ENCODE measurements at places on chromosomes 7 and 10.

DNA sequence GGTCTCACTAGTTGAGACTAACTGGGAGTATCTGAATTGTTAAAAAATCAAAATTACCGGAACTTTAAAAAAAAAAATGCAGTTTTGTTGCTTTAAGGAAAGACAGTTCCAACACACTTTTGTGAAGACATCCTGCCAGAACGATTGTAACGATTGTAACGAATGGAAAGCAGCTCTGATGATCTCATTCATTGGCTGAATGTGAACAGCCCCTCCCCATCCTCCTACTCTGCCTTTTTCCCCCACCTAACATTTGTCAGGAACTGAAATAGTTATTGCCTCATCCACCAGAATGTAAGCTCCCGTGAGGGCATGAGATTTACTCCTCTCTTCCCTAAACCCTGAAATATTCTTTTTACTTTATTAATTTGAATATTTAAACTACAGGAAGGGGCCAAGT is 23.1 kb upstream of the ZC3HAV1L start:
- DNase-seq: no peak

DNA sequence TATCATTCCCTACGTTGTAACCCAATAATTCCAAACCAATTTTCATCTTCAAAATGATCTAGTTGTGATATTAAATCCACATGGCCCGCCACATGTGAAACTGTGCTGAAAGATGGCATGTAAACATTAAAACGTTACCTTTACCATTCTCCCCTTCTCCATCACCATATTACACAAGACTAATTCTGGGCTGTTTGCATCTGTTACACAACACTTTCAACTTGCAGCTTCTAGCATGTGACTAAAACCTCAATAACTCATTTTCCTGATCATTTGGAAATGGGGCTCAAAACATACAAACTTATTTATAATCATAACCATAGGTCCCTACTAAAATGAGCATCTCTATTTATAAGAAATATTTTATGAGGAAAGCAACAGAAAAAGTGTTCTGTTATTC is 4.7 kb downstream of the MTERF1 start:
- no peak for DNase-seq

DNA sequence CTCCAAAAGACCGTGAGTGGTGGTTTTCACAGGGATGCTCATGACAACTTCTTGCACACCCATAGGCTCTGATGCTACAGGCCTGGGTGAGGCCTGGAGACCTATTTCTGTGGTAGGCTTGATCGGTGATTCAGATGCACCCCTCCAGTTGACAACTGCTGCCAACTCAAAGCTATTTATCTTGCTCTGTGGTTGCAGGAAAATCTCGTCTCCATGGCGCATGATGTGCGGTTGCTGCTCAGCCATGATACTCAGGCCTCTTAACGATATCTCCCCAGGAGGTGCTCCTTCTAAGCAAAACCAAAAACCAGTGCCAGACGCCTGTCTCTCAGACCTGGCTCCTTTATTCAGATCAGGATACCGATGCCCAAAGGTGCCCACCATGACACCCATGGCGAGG is 31.4 kb downstream of the C10orf90 start:
- DNase-seq: no peak

GRCh38 chr10:2748287-2748686 is 319.1 kb upstream of the PFKP start:
- DNase-seq: no peak

GRCh38 chr10:21194510-21194993 is 297.4 kb upstream of the NEBL start:
- no peak for DNase-seq

- DNase-seq: no peak
Observed at GRCh38 chr10:3897156-3897555, 112.1 kb upstream of the KLF6 start.

- DNase-seq: no peak
Observed at GRCh38 chr7:134836447-134836846, 57.0 kb downstream of the CALD1 start.

GRCh38 chr10:19961076-19962053 is 145.1 kb downstream of the PLXDC2 start:
- DNase-seq: no peak

DNA sequence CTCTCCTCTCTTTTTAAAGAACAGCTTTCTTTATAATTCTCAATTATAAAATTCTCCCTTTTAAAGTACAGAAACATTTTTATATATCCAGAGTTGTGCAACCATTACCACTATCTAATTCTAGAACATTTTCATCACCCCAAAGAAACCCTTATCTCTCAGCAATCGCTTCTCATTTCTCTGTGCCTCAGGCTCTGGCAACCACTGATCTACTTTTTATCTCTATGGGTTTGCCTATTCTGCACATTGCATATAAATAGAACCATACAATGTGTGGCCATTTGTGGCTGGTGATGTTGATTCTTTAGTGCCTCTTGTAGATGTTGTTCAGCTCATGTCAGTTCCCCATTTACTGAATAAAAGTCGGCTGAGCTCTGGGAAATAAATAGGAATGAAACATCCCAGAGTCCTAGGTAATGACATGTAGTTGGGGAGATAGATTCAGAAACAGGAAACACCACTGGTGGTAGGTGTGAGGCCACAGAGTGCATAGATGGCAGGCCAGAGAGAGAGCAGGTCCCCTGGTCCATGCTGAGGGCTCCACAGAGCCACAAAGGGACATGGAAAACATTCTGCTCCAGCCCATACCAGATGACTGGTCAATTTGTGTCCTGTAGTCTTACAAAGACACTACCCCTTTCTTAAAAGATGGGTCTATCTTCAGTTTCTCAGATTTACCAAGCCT is 126.5 kb downstream of the PLPP4 start:
- no peak for DNase-seq

- DNase-seq: no peak
Observed at GRCh38 chr7:48387932-48388331, 216.7 kb downstream of the ABCA13 start.

DNA sequence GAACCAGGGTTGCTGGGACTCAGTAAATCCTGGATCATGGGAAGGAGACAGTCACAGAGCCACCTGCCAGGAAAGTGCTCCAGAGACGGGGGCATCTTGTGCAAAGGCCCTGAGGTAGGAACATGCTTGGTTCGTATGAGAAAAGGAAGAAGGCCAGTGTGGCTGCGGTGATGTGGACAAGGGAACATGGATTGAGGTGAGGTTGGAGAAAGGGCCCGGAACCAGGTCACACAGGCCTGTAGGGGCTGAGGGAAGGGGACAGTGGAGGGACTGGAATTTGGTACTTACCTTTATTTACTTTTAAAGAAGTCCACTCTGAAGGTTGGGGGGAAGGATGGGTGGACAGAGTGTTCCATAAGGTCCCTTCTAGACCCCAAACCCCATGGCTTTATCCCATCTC is 32.9 kb upstream of the CXCL12 start:
- no peak for DNase-seq

DNA sequence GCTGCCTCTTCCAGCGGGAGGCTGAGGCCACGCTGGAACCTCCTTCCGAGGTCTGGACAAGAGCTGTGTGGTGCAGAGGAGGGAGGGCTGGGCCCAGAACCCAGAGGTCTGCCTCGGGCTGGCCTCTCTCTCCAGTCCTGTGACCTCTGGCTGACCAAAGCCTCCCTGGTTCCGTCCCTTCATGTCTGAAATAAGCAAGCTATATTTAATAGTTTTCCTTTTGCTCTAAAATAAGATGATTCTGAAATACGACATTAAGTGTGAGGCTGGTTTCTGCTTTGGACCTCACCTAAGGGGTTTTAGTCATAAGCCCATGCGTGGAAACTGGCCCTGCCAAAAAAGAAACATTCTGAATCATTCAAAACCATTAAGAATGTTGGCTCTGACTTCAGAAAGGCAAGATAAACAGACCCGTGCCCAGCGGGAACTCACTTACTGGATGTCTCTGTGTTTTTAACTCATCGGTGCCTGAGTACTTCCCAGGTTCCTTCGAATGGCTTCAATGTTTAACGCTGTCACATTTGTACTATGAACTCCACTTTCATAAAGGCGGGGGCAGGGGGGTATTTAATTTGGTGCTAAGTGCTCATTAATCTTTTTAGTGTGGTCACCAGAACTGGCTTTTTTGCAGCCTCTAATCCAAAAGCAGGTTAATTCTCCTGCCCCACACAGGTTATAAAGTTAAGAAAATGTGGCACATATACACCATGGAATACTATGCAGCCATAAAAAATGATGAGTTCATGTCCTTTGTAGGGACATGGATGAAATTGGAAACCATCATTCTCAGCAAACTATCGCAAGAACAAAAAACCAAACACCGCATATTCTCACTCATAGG is 157.5 kb upstream of the KLF14 start:
- DNase-seq: no peak

DNA sequence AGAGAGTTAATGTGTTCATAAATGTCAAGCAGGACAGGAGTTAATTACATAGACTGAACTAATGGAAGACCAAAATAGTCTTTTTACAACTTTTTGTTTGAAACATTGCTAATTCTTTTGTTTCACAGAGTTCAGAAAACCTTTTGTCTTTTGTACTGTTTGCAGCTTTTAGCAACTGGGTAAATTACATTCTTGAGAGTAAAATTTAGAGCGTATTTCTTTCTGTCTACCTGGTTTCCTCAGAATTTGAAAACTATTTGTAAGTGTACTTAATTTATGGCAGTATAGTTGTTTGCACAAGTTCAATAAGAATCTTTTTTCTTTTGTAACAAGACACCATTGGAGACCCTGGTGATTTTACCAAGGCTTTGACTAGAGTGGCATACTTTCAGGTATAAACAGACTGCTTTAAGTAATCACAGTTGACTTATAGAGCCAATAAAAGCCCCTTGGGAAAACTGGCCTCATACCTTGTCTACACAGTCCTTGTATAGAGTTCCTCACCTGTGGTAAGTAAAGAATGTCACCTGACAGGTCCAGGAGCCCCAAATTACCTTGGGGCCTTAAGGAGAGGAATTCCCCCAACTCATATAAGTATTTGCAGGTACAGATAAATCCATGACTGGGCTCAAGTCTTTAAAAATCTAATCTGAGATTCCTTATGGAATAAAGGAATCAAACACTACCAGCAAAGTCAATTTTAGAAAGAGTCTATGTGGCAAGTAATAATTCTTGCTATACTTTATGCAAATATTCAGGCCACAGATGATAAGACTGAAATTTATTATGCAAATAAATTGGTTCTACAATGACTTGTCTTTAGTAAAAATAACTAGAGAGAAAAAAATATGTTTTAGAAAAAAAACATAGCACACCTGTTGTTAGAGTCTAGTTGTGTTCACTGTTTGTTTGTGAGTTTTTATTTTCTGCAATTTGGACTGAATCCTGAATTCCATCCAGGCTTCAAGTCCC is 23.6 kb upstream of the CREB3L2 start:
- DNase-seq: no peak
